Tibial artery (tissue), 4 donors: ENCODE measurements at places on chromosomes 7 and 10.

GRCh38 chr7:129919492-129919891 is 33.3 kb downstream of the UBE2H start:
- no peak for DNase-seq

DNA sequence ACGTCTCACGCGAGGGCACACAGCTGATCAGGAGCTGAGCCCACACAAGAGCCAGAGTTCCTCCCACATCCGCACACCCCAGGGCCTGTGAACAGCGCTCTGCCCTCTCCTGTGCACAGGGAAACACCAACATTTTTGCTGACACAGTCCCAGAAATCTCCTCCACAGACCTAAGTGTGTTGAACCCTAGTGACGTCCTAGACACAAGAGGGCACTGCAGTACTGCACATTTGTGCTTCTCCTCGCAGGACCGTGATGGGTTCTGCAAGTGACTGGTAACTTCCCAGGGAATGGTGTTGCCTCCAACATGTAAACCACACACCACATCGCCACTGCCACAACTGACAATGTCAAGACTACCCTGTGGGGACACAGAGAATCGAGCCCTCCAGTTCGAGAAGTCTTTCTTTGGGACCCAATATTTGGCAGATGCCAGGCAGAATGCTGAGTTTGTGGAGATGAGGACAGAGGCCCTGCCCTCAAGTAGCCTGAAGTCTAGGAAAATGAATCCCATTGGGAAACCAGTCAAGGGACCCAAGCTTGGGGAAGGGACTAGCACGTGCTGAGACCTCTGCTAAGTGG is 170.3 kb downstream of the PAXIP1 start:
- no peak for DNase-seq

DNA sequence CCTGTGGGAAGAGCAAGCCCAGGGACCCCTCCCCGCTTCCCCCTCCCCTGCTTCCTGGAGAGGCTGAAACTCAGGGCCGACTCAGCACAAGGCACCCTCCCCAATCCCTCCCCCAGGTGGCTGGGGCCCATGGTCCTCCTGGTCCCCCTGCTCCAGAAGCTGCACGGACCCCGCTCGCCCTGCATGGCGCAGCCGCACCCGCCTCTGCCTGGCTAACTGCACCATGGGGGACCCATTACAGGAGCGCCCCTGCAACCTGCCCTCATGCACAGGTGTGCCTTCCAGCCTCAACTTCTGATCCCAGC is 19.7 kb upstream of the ZNF862 start:
- no peak for DNase-seq

DNA sequence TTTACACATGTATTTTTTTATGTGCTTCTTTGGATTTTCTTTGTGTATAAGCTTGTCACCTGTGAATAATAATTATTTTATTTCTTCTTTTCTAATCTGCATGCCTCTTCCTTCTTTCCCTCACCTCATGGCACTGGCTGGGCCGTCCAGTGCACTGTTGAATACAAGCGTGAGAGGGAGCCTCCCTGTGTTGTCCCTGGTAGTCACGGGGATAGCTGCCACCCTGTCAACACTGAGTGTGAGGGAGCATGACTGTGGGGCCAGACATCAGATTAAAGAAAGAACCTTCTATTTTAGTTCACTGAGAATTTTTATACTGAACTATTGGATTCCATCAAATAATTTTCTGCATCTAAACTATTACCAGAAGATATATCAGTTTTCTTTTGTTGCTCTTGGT is 187.9 kb downstream of the CDC14C start:
- no peak for DNase-seq

GRCh38 chr10:102675666-102676533 is 31.6 kb downstream of the TRIM8 start:
- no peak for DNase-seq

GRCh38 chr10:109706026-109706560 is 217.2 kb downstream of the XPNPEP1 start:
- no peak for DNase-seq

DNA sequence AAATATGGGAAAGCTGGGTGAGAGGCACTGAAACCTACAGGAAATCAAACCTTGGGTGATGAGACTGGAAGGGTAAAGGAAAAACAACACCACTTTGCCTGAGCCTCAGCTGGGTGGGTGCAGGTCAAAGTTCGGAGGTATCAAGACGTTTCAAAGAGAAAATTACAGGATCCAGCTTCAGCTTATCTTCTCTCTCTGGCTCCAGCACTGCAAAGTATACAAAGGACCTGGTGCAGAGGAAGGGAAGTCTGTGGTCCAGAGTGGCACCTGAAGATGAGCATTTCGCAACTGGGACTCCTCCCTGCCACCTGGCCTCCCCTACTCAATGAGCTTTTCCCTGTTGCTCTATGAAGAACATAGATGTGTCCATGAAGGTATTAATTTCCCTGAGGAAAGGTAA is 6.4 kb upstream of the FXYD4 start:
- DNase-seq = no peak

DNA sequence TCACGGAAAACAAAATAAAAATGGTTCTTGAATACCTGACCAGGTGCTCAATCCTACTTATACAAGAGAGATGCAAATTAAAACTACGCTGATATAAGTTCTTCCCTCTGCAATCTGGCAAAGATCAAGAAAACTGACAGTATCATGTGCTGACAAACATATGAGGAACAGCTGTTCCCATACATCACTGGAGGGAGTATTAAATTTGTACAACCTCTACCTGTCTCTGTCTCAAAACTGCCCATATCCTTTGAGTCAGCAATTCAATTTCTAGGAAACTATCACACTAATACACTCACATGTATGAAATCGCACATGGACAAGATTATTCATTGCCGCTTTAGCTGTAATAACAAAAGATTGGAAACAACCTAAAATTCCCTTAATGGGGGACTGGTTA is 11.0 kb upstream of the IL6 start:
- DNase-seq = no peak

GRCh38 chr7:134943785-134944400 is 42.4 kb upstream of the AGBL3 start:
- no peak for DNase-seq

GRCh38 chr10:11245095-11245479 is 227.4 kb downstream of the CELF2 start:
- no peak for DNase-seq
